CD4-positive, alpha-beta T cell treated with Interleukin-6 at 100 ng/mL for 8 hours (primary cell): ENCODE measurements at places on chromosomes 3 and 15.

DNA sequence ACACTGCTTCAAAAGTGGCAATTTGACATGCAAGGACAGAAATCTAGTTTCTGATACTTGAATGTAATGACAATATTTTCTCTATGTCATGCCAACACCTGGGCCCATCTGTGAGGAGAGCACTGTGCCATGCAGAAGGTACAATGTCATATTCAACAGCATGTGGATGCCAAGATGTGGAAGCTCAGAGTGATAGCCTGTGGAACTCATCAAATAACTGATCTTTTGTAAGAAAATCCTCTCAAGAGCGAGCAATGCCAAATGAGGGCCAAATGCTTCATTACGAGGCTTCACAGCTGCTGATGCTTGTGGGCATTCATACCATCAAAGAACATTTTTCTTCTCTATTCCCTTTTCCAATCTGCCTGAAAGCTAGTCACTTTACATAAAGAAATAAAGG, 95.1 kb downstream of the ROBO1 start:
- DNase-seq, result no peak

DNA sequence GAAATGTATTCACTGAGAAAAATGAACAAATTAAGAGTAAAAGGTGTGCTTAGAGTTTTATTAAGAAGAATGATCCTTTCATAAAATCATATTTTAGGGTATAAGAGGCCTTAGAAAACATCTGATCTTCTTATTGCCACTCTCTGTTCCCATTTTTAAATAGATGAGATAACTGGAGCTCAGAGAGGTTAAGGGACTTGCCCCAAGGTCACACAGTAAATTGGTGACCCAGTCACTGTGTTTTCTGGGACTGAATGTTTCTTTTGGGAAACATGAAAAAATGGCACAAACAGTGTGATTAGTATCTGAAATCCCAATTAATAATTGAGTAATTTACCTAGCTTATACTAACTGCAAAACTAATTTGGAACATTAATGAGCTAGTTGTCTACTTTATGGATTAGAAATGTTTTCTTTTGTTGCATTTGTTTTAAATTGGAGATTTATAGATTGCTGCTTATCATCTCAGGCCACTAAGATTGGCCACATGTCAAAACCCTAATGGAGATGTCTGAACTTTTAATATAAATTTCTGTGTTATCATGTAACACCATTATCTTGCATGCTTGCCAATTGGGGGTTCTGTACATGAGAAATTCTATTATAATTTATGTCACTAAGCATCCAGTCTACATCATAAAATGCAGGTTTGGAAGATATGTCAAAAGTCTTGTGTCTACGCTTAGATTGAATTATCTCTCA, 64.9 kb downstream of the CMSS1 start:
- DNase-seq, result no peak

DNA sequence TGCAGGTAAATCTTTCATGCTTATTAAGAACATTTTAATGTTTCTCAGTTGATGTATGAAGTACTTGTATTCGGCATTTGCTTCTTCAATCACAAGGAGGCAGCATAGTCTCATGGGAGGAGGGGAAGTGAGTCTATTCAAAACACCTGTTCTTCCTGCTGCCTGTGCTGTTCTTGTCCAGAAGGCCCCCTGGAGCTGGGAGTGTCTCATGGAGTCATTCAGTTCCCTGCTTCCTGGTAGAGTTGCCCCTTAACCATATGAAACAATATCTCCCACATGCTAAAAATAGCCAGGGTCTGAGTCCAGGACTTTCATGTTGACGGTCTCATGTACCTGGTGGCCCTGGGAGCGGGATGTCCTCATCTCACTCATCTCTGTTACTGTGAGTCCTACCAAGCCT, 15.5 kb upstream of the PPP1R2 start:
- DNase-seq, result peak; percentile 67

GRCh38 chr3:184230081-184230602, 757 bp downstream of the VWA5B2 start:
- DNase-seq, result no peak

- DNase-seq, result no peak
Observed at GRCh38 chr3:9909221-9910013, 6.8 kb downstream of the IL17RE start.

- DNase-seq, result no peak
Observed at GRCh38 chr3:143203848-143204247, 84.3 kb downstream of the CHST2 start.

- DNase-seq, result no peak
Observed at GRCh38 chr3:142943349-142943748, 20.1 kb downstream of the PAQR9 start.

GRCh38 chr3:59432665-59433064, 382.8 kb upstream of the CFAP20DC start:
- DNase-seq, result no peak

DNA sequence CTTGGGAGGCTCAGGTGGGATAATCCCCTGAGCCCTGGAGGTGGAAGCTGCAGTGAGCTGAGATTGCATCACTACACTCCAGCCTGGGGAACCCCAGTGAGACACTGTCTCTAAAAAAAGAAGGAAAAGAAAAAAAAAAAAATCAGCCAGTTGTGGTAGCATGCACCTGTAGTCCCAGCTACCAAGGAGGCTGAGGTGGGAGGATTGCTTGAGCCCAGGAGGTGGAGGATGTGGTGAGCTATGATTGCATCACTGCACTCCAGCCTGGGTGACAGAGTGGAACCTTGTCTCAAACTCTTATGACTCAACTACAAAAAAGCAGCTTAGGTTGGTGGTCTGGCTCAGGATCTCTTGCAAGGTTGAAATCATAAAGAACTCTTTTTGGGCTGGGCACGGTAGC, 19.3 kb upstream of the GPX1 start:
- peak; percentile 24 for DNase-seq

DNA sequence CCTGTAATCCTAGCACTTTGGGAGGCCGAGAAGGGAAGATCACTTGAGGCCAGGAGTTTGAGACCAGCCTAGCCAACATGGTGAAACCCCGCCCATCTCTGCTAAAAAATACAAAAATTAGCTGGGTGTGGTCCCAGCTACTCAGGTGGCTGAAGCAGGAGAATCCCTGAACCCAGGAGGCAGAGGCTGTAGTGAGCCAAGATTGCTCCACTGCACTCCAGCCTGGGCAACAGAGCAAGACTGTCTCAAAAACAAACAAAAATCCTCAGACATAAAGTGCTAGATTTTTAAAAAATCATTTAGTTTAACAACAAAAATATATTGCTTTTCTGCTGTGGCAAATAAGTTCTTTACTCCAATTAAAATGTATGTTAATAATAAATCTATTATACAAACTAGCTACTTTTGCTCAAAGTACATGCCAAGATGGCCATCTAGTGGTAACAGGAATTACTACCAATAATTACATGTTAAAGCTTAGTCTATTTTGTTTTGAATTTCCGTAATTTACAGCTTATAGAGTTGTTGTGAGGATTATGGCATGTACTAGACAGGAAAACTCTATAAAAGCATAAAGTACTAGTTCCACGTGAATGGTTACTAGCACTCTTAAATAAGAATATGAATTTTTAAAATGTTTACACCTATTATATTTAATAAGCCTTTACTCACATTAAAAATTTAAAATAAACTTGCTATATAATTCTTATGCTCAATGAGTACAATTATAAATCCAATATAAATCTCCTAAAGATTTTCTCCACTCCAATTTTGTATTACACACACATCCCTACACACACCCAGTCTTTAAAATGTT, 39.0 kb downstream of the GABPB1 start:
- DNase-seq, result peak; percentile 32

GRCh38 chr15:93266291-93266690, 177.3 kb upstream of the RGMA start:
- DNase-seq, result no peak

GRCh38 chr3:190352861-190353457, 30.7 kb upstream of the CLDN1 start:
- no peak for DNase-seq

DNA sequence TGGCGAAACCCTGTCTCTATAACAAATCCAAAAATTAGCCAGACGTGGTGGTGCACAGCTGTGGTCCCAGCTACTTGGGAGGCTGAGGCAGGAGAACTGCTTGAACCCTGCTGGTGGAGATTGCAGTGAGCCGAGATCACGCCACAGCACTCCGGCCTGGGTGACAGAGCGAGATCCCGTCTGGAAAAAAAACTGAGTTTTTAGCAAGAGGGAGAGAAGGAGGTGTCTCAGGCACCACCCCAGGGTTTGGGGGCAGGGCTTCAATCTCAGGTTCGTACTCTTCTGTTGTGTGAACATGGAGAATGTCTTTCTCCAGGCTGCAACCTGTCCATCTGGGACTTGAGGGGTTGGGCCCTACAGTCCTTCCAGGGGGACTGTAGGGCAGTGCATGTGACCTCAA, 2.7 kb downstream of the CHRNA3 start:
- DNase-seq, result no peak
